ENCODE measurements at places on chromosomes 2 and 18. TPM values are rescaled to one million over a fixed set of nuclear protein-coding genes. Genes with fewer than 3 reads are reported as not detected.

DSC3 gene
- under 0.01 TPM for total RNA-seq

KIF1A gene
- total RNA-seq: not detected

CFC1 gene
- not detected for total RNA-seq

CAPN14 gene
- 0.21 TPM for total RNA-seq

SERPINB11 gene
- total RNA-seq: not detected

ACTR1B gene
- 53.7 TPM for total RNA-seq

OSBPL6 gene
- total RNA-seq: 0.21 TPM
